Chondrocyte (in vitro differentiated cells): ENCODE measurements at places on chromosomes 11 and 22. TPM values are rescaled to one million over a fixed set of nuclear protein-coding genes. Genes with fewer than 3 reads are reported as not detected.

Gene MOGAT2
- total RNA-seq, result not detected in 3 replicates

Gene INPP5J
- 3.5 to 5.9 TPM (median 5.2 TPM) in 3 replicates for total RNA-seq

Gene CRYBB1
- total RNA-seq, result not detected in 3 replicates

Gene SHANK2
- total RNA-seq, result 0.53 to 1.6 TPM (median 0.97 TPM) in 3 replicates

Gene CARD10
- total RNA-seq, result 7.0 to 14.2 TPM (median 13.5 TPM) in 3 replicates

Gene OR52I2
- not detected in 3 replicates for total RNA-seq

Gene GGA1
- 32.0 to 35.9 TPM (median 34.8 TPM) in 3 replicates for total RNA-seq

DNA sequence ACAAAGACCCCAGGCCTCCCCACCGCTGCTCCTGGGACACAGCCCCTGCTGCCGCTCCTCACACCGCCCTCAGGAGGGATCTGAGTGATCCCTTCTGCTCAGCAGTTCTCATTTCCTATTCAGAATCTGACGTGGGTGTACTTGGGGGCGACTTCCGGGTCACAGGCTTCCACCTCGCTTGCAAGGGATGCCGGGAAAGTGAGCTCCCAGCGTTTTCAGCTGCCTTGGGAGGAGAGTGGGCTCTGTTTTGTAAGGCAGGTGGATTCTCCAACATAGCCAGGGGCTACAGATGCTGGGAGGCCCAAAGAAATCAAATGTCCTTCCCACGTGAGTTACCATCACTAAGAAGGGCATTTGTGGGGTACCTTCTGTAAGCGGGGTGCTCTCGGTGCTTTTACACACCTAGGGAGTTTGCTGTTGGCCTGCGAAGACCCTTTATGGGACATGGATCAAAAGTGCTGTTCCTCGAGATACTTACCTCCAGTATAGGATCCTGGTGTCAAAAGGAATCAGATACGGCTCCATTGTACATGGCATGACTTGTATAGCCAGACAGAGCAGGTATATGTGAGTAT, 9.7 kb upstream of the LRRC10B start:
- H3K27ac ChIP-seq, result no peak overlapping the region
- H3K4me1 ChIP-seq, result no peaks in the 10 kb centered on the region
- no peak overlapping the region for H3K4me3 ChIP-seq
- H3K36me3 ChIP-seq, result no peaks in the 10 kb centered on the region
- no peak for DNase-seq
- peaks cover 16% of the 10 kb centered on the region for H3K27me3 ChIP-seq

GRCh38 chr11:118663902-118664301, 15.5 kb downstream of the TREH start:
- H3K4me3 ChIP-seq, result no peak overlapping the region
- no peaks in the 10 kb centered on the region for H3K27me3 ChIP-seq
- H3K4me1 ChIP-seq, result peaks cover 9% of the 10 kb centered on the region
- no peaks in the 10 kb centered on the region for H3K36me3 ChIP-seq

- H3K27me3 ChIP-seq, result no peaks in the 10 kb centered on the region
- no peak for DNase-seq
- H3K36me3 ChIP-seq, result peaks cover 30% of the 10 kb centered on the region
- H3K4me3 ChIP-seq, result no peak overlapping the region
- no peaks in the 10 kb centered on the region for H3K4me1 ChIP-seq
Observed at GRCh38 chr22:31839986-31840385, 86.2 kb downstream of the DEPDC5 start.

DNA sequence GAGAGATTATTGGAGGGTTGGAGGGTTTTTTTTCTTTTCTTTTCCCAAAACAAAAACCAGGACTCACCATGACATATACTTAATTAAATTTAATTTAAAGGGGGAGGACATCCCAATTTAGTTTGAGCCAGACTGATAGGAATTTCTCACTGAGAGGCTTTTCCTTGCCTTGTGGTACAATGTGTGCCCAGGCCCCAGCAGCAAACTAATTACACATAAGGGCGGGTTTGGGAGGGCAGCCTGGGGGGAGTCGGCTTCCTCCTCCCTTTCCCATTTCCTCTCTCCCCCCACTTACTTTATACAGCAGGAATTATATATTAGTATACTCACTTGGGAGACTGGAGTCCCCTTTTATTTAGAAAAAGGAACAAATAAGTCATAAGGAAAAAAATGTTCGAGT, 2.9 kb downstream of the TEAD1 start:
- no peaks in the 10 kb centered on the region for H3K27me3 ChIP-seq
- no peaks in the 10 kb centered on the region for H3K36me3 ChIP-seq
- no peak for DNase-seq
- peak overlapping the region; percentile 89 for H3K4me3 ChIP-seq

DNA sequence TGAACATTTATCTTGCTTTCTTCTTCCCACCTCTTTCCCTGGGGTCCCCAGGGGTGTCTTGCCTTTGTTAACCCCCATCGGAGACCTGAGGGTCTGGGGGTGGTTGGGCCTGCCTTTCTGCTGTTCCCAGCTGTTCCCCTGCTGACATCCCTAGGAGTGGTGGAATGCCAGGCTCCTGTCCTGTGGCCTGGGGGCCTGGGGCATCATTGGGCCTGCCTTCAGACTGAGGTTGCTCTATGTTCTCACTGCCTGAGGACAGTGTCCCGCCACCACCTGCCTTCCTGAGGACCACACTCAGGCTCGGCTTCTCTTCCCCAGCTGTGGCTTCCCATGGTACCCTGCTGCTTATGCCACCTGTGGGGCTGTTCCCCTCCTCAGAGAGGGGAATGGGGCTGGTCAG, 1.1 kb upstream of the IL18BP start:
- H3K27me3 ChIP-seq, result no peaks in the 10 kb centered on the region
- no peak overlapping the region for H3K4me3 ChIP-seq
- DNase-seq, result no peak
- peaks cover 20% of the 10 kb centered on the region for H3K36me3 ChIP-seq
- no peak overlapping the region for H3K27ac ChIP-seq

DNA sequence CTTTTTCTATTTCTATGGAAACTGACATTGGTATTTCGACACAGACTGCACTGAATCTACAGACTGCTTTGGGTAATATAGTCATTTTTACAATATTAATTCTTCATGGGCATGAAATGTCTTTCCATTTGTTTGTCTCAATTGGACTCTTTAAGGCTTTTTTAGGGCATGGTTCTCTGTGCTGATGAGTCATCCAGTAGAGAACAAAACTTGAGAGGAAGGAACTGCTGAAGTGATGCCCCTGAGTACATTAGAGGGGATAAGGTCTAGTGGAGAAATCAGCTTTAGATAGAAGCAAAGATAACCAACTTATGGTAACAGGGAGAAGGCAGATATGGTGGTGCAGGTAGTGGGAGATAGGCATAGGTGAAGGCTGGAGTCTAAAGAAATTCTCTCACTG, 25.1 kb downstream of the TSG101 start:
- no peak overlapping the region for H3K27ac ChIP-seq
- H3K36me3 ChIP-seq, result peaks cover 47% of the 10 kb centered on the region
- H3K4me1 ChIP-seq, result no peaks in the 10 kb centered on the region
- no peak for DNase-seq
- no peaks in the 10 kb centered on the region for H3K27me3 ChIP-seq

DNA sequence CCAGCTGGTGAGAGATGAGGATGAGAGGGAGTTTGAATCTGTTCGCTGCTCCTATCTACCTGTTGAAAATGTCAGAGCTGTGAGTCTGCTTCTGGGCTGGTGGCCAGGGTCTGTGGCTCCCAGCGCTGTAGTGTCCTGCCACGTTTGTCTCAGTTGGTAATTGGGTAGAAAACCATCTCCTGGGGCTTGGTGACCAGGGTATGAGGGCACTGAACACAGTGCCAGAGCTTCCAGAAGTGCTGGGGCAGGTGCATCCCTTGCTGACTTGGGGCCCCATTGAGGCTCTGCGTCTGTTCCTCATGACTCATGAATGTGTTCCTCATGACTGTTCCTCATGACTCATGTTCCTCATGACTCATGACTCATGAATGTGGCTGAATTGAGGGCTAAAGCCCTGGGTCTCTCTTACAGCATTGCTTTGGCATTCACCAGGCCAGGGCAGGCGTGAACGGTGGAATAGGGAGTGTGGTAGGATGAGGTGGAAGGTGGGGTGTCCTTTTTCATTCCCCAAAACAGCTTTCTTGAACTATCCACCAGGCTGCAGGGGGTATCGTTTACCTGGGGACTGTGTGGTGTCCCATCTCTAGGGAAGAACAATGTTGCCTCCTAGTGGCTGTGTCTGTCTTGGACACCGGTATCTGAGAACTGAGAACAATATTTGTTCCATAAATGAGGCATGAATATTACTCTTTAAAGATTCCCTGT, 139.5 kb downstream of the COMMD9 start:
- H3K4me1 ChIP-seq, result peaks cover 47% of the 10 kb centered on the region
- DNase-seq, result no peak
- no peak overlapping the region for H3K4me3 ChIP-seq
- no peaks in the 10 kb centered on the region for H3K36me3 ChIP-seq

DNA sequence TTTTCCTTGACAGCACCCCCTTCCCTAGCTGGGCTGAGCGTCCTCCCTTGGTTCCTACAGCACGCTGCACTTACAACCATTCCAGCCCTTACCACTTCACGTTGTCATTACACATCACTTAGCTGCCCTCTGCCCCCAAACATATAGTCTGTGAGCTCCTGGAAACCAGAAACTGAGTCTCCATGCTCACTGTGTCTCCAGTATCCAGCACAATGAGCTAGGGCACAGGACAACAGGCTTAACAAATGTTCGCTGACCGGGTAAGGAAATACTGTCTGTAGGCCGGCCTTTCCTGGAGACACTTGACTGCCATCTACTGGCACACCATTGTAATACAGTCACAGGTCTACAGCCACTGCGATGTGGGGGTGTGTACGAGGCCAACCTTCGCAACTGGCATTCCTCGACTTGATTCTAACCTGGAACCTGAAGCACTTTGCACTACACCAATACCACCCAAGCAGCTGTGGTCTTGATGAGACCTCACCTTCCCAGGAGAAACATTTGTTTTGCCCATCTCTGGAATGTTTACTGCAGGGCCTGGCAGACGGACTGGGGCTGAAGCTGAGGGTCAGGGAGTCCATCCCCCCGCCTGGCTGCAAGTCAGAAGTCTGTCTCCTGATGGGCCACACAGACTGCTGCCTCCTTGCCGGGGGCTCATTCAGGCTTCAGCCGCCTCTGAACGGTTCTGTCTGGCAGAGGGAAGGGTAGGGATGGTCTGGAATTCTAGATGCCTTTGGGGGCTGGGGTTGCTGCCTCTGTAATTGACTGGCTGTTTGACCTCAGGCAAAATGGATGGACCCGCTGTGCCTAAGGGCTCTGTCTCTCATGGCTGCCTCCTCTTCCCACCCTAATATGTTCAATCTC, 72.0 kb downstream of the SYN3 start:
- no peak for DNase-seq
- H3K27me3 ChIP-seq, result peaks cover 13% of the 10 kb centered on the region
- peaks cover 11% of the 10 kb centered on the region for H3K4me1 ChIP-seq
- no peaks in the 10 kb centered on the region for H3K36me3 ChIP-seq
- H3K27ac ChIP-seq, result no peak overlapping the region

- DNase-seq, result peak; percentile 92
- peaks cover 11% of the 10 kb centered on the region for H3K4me1 ChIP-seq
- H3K36me3 ChIP-seq, result no peaks in the 10 kb centered on the region
Observed at GRCh38 chr22:49968831-49969661, 8.5 kb downstream of the PIM3 start.

DNA sequence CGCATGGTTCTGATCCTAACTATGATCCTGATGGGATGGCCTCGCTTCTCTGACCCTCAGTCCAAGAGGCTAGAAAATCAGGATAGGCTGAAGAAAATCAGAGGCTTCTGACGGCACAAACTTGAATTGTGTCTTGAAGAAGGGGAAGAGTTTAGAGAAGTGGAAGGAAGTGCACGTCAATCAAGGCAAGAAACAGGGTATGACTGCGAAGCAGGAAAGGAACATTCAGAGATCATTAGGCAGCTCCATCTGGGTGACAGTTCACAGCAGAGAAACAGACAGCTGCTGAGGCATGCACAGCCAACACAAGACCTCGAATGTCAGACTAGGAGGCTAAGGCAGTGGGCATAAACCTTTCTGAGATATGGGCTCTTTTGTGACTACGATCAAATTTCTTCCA, 29.3 kb downstream of the CLPB start:
- DNase-seq, result no peak
- peaks cover 2% of the 10 kb centered on the region for H3K36me3 ChIP-seq
- H3K4me3 ChIP-seq, result no peak overlapping the region
- H3K27me3 ChIP-seq, result no peaks in the 10 kb centered on the region
- no peak overlapping the region for H3K27ac ChIP-seq
- no peaks in the 10 kb centered on the region for H3K4me1 ChIP-seq

- DNase-seq, result no peak
- H3K4me3 ChIP-seq, result no peak overlapping the region
- no peak overlapping the region for H3K27ac ChIP-seq
- H3K27me3 ChIP-seq, result peaks cover 54% of the 10 kb centered on the region
Observed at GRCh38 chr11:113470233-113470632, 5.0 kb downstream of the DRD2 start.

GRCh38 chr22:47287516-47287915, 525.1 kb downstream of the TBC1D22A start:
- peaks cover 7% of the 10 kb centered on the region for H3K27me3 ChIP-seq
- H3K36me3 ChIP-seq, result no peaks in the 10 kb centered on the region
- H3K27ac ChIP-seq, result no peak overlapping the region
- H3K4me1 ChIP-seq, result peaks cover 7% of the 10 kb centered on the region
- no peak overlapping the region for H3K4me3 ChIP-seq
- DNase-seq, result no peak

DNA sequence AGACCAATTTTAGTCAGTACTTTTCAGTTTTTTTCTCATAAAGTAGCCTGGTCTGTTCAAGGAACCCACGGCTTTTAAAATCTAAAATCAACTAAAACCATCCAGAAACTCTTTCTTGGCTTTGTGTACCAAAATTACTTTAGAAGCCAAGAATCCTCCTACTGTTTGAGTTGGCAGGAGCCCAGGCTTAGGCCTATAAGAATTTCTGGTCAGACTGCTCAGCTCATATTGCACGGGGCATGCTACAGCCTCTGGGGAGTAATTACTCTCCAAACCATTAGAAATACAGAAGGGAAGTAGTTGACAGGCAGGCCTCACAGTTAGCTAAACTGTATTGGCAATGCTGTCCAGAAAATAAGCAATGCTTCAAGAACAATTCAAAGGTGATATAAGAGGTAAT, 1862.9 kb upstream of the RAG2 start:
- no peak for DNase-seq
- H3K27me3 ChIP-seq, result no peaks in the 10 kb centered on the region
- no peak overlapping the region for H3K4me3 ChIP-seq
- no peaks in the 10 kb centered on the region for H3K36me3 ChIP-seq
- H3K27ac ChIP-seq, result peak overlapping the region; percentile 97
- H3K4me1 ChIP-seq, result peaks cover 46% of the 10 kb centered on the region

DNA sequence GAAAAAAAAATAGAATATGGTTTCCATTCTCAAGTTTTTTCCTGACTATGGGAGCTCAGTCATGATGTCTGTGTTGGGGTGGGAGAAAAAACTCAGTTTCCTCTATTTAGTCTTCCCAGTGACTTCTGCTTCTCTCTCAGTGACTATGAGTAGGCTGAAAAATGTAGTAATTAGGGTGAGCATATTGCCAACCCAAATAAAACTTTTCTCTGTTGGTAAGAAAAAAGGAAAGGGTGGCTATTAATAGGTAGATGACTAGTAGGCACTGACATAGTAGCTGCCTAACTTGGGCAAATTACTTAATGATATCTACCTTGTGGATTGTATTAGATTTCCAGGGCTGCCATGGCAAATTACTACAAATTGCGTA, 34.2 kb upstream of the BIRC3 start:
- DNase-seq, result no peak
- no peak overlapping the region for H3K4me3 ChIP-seq
- no peaks in the 10 kb centered on the region for H3K27me3 ChIP-seq
- H3K4me1 ChIP-seq, result peaks cover 27% of the 10 kb centered on the region

- H3K27me3 ChIP-seq, result no peaks in the 10 kb centered on the region
- DNase-seq, result peak; percentile 91
- H3K4me1 ChIP-seq, result peaks cover 17% of the 10 kb centered on the region
- H3K36me3 ChIP-seq, result peaks cover 16% of the 10 kb centered on the region
- H3K27ac ChIP-seq, result peak overlapping the region; percentile 17
- no peak overlapping the region for H3K4me3 ChIP-seq
Observed at GRCh38 chr22:20423906-20424551, 13.6 kb downstream of the SCARF2 start.
